ENCODE measurements at places on chromosomes 2 and 18.

GRCh38 chr18:76446321-76447257 lies 48.5 kb downstream of the ZNF516 start:
- DNase-seq = no peak

GRCh38 chr2:154400563-154401290 lies 297.8 kb upstream of the KCNJ3 start:
- DNase-seq = no peak

DNA sequence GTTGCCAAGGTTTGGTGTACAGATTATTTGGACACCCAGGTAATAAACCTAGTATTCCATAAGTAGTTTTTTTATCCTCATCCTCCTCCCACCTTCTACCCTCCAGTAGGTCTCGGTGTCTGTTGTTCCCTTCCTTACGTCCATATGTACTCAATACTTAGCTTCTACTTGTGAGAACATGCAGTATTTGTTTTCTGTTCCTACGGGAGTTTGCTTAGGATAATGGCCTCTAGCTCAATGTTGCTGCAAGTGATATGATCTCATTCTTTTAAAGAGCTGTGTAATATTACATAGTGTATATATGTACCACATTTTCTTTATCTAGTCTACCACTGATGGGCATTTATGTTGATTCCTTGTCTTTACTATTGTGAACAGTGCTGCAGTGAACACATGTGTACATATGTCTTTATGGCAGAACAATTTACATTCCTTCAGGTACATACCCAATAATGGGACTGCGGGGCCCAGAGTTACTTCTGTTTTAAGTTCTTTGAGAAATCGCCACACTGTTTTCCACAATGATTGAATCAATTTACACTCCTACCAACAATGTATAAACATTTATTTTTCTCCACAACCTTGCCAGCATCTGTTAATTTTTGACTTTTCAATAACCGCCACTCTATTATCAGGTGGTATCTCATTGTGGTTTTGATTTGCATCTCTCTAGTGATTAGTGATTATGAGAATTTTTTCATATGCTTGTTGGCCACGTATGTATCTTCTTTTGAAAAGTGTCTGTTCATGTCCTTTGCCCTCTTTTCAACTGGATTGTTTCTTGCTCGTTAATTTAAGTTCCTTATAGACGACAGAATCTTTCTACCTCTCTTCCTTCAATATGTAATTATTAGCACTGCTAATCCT lies 88.0 kb downstream of the MEMO1 start:
- DNase-seq = no peak

GRCh38 chr2:143936848-143937722 lies 582.8 kb downstream of the ZEB2 start:
- DNase-seq = no peak

DNA sequence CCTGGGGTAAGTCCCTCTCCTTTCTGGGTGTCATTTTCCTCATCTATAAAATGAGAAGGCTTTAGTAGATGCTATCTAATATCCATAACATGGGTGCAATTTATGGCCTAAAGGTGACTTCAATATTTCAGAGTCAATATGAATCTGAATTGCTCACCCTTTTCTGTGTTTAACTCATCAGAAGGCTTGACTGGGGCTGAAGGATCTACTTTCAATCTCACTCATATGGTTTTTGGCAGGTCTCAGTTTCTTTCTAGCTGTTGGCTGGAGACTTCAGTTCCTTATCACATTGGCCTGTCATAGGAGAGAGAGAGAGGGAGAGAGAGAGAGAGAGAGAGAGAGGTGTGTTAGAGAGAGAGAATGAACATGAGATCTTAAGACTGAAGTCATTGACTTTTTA lies 343.7 kb upstream of the MEX3C start:
- DNase-seq = no peak

DNA sequence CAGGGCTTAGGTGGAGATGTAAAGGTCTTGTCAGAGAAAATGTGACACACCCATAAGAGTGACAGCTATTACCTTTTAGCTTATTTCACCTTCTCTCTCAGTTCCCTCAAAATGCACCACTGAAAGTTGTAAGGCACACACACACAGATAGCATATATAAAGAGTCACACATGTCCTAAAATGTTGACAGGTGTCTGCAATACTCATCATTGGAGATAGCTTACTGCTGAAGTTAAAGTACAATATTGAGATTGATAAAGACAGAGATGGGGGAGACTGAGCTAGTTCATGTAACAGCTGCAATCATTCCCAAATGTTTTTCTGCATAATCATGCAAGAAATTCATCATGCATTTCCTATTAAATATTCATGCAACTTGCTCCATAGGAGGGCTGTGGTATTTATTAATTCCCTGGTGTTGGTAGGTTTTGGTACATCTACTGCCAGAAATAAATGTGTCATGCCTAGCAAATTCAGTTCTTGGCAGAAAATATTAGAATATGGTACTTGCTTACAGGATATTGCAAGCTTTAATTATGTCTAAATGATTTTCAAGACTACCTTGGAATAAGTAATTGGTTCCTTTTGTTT lies 118.8 kb upstream of the RBMS1 start:
- DNase-seq = no peak
